ENCODE measurements at places on chromosomes 16 and 17. TPM values are rescaled to one million over a fixed set of nuclear protein-coding genes. Genes with fewer than 3 reads are reported as not detected.

The HSF5 gene
- total RNA-seq = not detected

- H3K27ac ChIP-seq = no peak overlapping the region
- no peaks in the 10 kb centered on the region for H3K36me3 ChIP-seq
- no peak for DNase-seq
- H3K27me3 ChIP-seq = no peaks in the 10 kb centered on the region
- no peak overlapping the region for H3K4me3 ChIP-seq
- H3K4me1 ChIP-seq = no peaks in the 10 kb centered on the region
These were observed 26.0 kb upstream of the MPHOSPH6 start for GRCh38 chr16:82195917-82196494.

GRCh38 chr17:48692049-48692448 lies 30.3 kb downstream of the PRAC1 start:
- H3K4me1 ChIP-seq = no peaks in the 10 kb centered on the region
- no peak overlapping the region for H3K4me3 ChIP-seq
- H3K27me3 ChIP-seq = peaks cover 57% of the 10 kb centered on the region
- no peak overlapping the region for H3K27ac ChIP-seq

The TEKT1 gene
- not detected for total RNA-seq

GRCh38 chr17:29205047-29205446 lies 24.8 kb upstream of the MYO18A start:
- no peak for DNase-seq
- H3K36me3 ChIP-seq = no peaks in the 10 kb centered on the region
- H3K27ac ChIP-seq = no peak overlapping the region
- no peaks in the 10 kb centered on the region for H3K4me1 ChIP-seq

GRCh38 chr16:57995721-57996405 lies 4.6 kb downstream of the ZNF319 start:
- H3K27me3 ChIP-seq = no peaks in the 10 kb centered on the region
- no peak for DNase-seq
- H3K4me3 ChIP-seq = no peak overlapping the region
- peaks cover 7% of the 10 kb centered on the region for H3K4me1 ChIP-seq

- H3K4me3 ChIP-seq = no peak overlapping the region
- no peak for DNase-seq
- H3K36me3 ChIP-seq = peaks cover 28% of the 10 kb centered on the region
- H3K4me1 ChIP-seq = no peaks in the 10 kb centered on the region
- no peak overlapping the region for H3K27ac ChIP-seq
These were observed 32.8 kb upstream of the METRNL start for GRCh38 chr17:83046448-83047181.

- no peaks in the 10 kb centered on the region for H3K27me3 ChIP-seq
- H3K4me3 ChIP-seq = no peak overlapping the region
- peak; percentile 28 for DNase-seq
- no peaks in the 10 kb centered on the region for H3K36me3 ChIP-seq
- H3K27ac ChIP-seq = no peak overlapping the region
These were observed 16.9 kb downstream of the KIFC3 start for GRCh38 chr16:57785385-57785784.

DNA sequence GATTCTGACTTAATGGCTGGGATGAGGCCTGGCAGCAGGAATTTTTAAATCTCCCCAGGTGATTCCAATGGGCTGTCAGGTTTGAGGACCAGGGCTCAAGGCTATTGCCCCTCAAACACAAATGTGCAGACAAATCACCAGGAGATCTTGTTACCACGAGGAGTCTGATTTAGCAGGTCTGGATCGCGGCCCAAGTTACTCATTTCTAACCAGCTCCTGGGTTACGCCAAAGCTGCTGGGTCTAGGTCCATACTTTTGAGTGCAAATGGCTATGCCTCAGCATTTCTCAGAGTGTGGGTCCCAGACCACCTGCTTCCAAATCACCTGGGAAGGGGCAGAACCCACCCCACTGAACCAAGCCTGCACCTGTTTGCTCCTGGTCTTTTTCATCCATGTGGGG lies 33.1 kb downstream of the CNGB1 start:
- no peaks in the 10 kb centered on the region for H3K27me3 ChIP-seq
- no peak overlapping the region for H3K4me3 ChIP-seq
- no peaks in the 10 kb centered on the region for H3K4me1 ChIP-seq
- no peak overlapping the region for H3K27ac ChIP-seq
- DNase-seq = no peak

The KRT15 gene
- total RNA-seq = not detected

- H3K36me3 ChIP-seq = no peaks in the 10 kb centered on the region
- DNase-seq = no peak
- H3K4me3 ChIP-seq = no peak overlapping the region
These were observed 36.6 kb downstream of the BAHCC1 start for GRCh38 chr17:81431545-81432482.
